ENCODE measurements at places on chromosomes 3 and 15.

GRCh38 chr3:176920766-176921160, 276.5 kb downstream of the TBL1XR1 start:
- no peak for DNase-seq

GRCh38 chr3:100088735-100089368, 25.4 kb downstream of the FILIP1L start:
- no peak for DNase-seq

GRCh38 chr3:185645596-185646381, 59.7 kb downstream of the SENP2 start:
- no peak for DNase-seq

- no peak for DNase-seq
Observed at GRCh38 chr15:28178290-28178689, 79.2 kb upstream of the OCA2 start.

GRCh38 chr3:30347679-30348216, 258.7 kb upstream of the TGFBR2 start:
- DNase-seq = no peak

GRCh38 chr3:194314388-194315068, 36.6 kb downstream of the CPN2 start:
- no peak for DNase-seq

DNA sequence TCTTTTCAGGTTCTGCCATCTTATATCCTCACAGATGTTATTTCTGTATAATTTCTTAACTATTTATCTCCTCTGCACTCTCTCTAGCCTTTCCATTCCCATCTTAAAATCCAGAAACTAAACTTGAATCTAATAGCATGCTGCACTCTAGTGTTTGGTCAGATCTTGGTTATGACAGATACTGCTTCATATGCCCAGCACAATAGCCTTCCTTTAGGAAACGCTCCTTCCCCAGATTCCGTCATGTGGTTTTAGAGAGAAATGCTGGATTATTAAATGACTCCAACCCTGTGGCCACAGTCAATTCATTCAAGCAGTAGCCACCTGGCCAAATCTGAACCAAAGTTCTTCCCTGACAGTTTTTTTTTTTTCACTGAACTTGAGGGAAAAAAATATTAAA, 19.4 kb downstream of the RASGRP1 start:
- no peak for DNase-seq

Data from sciatic nerve (tissue), 2 donors.